ENCODE measurements at places on chromosomes 11 and 22.

DNA sequence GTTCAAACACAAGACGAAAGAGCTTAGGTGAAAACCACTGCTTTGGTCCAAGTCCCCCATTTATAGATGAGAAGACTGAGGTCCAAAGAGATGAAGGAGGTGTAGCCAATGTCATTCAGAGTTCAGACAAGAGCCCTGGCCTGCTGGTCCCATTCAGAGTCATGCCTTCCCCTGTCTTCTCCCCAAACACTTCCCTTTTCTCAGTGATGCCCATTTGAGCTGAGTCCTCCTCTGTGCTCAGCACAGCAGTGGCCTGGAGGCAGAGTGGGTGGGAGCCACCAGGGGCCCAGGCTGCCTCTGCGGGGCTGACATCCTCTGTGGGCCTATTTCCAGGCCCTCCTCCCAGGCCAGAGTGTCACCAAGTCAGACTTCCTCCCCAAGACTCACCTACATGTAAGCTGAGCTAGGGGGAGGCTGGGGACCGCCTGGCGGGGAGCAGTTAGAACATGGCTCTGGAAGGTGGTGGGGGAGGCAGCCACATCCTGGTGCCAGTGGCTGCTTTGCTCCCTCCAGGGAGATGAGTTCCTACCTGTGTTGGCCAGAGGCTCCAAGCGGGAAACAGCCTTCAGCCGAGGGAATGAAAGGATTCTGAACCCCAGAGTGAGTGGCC lies 22.4 kb upstream of the LRRC10B start:
- no peak for DNase-seq

DNA sequence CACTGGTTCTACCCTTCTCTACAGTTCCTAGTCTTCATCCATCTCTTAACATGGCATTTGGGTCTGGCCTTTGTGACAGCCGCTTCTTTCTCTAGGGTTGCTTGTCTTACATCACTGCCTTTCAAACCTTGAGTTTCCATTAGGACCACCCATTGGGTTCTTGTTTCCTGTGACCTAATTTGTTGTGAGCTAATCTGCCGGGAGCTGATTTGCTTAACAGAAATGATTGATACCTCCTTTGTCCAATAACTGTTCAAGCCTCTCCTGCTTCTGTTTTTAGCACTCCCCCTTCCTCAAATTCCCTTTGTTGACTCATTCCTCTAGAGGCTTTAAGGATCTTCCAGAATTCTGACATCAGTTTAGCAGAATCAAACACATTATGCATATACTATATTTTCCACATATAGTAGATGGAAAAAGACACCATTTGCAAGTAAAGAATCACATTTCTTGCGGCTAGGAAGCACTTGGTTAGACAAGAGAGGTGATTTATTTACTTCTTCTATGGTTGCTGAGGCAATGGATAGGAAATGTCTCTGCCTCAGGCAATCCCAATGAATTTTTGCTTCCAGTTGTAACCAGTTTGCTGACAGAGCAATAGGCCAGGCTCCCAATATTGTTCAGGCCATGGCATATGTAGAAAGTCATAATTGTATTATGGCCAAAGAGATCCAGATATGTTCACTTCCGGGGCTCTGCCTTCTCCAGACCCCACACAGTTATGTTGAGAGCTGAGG lies 130.7 kb downstream of the SNX19 start:
- DNase-seq, result no peak

DNA sequence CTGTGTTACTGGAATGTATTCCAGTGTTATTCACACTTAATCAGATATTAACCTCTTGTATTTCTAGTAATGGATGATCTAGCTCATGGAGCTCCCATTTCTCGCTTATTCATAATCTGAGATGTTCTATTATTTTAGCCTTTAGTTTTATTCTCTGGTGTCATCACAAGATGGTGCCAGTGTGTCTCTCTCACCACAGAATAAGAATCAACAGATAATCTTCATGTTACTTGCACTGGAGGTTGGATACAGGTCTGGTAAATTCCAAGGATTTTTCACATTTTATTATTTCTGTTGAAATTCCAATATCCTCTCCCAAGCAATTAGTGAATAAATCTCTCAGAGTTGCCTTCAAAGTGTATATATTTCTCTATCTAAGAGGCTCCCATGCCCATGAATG lies 74.6 kb downstream of the CASP12 start:
- no peak for DNase-seq

DNA sequence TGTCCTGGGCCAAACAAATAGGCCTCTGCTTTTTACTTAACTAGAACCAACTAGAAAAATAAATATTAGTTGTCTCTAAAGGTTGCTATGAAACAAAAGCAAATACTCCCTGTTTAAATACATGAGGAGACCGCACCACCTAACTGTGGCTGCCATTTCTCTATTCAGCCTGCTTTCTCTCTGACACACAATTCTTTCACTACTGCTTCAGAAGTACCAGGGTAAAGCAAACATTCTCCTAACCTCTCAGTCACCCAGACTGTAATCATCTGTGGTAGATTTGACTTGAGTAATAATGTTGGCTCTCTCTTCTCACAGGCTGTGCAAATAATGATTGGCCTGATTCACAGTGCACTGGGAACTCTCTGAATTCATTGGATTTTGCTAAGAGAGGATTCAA lies 41.0 kb upstream of the MS4A8 start:
- DNase-seq, result no peak

- DNase-seq, result no peak
Measured at GRCh38 chr22:37260901-37261336, 16.9 kb upstream of the RAC2 start.

DNA sequence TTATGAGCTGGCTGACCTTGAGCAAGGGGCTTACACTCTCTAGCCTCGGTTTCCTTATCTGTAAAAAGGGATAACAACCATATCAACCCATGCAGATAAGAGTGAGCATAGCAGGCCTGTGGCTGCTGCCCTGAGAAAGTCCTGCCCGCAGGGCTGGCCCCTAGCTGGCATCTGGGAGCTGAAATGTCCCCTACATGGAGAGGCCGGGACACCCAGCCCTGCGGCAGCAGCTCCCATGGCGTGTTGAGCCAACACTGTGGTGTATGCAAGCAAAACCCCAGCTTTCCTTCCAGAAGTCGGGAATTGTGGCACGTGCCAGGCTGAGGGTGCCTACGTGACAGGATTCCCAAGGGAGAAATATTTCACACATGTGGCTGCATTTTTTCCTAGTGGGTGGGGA lies 358.9 kb downstream of the CTTN start:
- DNase-seq, result no peak

DNA sequence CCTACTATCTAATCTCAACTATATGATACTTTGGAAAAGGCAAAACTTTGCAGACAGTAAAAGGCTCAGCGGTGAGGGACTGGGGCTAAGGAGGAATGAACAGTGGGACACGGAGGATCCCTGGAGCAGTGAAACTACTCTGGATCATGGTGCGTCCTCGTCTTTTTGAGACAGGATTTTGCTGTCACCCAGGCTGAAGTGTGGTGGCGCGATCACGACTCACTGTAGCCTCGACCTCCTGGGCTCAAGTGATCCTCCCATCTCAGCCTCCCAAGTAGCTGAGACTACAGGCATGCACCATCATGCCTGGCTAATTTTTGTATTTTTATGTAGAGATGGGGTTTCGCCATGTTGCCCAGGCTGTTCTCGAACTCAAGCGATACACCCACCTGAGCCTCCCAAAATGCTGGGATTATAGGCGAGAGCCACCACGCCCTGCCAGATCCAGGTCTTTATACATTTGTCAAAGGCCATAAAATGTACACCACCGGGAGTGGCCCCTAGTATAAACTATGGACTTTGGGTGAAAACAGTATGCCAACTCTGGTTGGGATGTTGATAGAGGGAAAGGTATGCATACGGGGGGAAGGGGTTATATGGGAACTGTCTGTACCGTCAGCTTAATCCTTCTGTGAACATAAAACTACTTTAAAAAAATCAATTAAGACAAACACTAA lies 28.0 kb upstream of the CYP2D6 start:
- no peak for DNase-seq

DNA sequence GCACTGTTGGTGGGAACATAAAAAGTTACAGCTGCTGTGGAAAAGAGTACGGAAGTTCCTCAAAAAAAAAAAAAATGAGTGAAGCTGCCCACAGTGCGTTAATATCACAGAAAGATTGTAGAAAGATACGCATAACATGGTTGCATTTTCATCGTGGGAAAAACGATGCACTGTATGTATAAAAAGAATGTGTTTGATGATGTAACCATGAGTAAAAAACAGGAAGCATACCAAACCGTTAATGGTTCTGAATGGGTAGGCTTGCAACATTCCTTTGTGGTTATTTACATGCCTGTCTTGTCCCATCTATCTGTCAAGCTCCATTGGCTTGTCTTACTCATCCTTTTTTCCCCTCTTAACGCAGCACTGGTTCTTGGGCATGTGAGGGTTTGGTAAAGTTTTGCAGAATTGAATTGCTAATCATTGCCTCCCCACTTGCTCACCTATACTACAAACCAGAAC lies 33.8 kb upstream of the DKK3 start:
- DNase-seq, result no peak

- DNase-seq, result no peak
Measured at GRCh38 chr11:36354221-36355003, 58.3 kb downstream of the PRR5L start.

DNA sequence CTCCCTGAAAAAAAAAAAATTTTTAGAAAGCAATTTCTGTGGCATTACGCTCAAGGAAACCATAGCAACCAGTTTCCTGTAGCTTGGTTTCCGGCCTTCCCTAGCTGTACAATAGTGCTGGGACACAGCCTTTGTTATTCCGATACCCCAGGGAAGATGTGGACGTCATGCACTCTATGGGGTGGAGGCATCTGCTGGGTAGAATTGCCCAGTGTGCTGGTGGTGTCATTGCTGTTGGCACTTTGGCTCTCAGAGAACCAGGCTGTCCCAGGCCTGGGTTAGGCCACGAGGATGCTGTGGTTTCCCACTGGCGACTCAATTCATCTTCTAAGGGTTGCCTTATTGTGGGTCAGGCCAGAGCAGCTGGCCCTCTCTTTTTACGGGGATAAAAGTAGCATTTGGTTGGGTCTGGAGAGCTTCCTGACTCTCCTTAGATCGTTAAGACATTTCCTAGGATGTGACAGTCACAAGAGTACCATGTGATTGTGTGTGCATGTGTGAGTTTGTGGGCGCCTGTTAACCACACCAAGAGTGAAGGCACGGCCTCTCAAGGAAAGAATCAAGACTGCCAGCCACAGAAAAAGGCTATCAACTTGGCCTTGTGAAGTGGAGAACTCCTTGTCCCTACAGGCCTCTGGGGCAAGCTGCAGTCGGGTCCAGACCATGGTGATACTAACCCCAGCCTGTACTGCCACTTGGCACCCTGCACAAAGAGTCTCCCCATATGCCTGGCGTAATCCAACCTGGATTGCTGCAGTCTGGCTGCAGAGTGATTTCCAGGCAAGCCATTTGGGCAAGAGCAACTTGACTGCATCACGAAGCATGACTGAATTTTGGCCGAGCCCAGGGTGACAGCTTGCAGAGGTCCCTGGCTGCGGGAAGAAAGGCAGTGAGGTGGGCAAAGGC lies 35.9 kb upstream of the NAV2 start:
- DNase-seq, result no peak

GRCh38 chr22:50171319-50171964 lies 911 bp downstream of the PANX2 start:
- DNase-seq, result no peak

DNA sequence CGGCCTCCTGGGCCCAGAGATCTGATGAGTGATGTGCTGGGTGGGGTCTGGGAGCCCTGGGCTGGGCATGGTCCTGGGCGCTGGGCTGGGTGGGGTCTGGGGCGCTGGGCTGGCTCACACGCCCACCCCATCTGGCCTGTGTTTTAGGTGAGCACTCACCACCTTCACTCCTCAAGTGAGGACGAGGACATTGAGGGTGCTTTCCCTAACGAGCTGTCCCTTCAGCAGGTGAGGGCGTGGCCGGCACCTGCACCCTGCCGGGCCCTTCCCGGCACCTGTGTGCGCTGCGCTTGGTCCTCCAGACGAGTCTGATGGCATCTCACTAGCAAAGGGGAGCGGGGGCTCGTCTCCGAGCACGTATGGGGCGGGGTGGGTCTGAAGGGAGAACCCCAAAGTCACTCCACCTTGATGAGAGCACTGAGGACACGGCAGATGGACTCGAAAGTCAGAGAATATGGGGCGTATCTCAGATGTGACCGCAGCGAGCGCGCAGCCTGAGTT lies 37.9 kb downstream of the SBF1 start:
- no peak for DNase-seq

- no peak for DNase-seq
Measured at GRCh38 chr11:104343578-104343977, 179.6 kb upstream of the PDGFD start.

DNA sequence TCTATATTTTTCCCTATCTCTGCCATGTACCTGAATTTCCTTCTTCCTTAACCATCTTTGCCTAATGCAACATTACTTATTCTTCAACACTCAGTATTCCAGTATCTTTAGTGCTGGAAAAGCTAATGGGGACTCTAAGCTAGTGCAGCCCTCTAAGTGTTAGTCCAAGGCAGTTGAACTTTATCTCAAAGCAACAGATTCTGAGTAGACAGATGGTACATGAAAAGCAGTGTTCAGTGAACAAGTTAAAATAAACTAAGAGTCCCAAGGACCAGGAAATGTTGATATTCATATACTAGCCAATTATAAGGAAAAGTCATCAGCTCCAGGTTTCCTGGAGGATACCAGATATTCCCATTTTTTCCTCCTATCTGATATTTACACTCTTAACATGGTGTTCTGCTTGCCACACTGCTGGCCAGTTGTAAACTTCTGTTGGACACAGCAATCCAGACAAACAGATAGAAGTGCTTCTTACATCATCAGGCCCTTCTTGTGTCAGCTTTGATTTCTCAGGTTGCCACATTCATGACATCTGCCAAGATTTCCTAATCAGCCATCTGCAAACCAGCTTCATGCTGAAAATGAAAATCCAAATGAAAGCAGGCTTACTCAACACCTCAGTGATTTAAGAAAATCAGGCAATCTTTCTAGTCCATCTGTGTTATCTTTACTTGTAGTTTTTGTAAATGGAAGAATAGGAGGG lies 255.9 kb upstream of the POU2AF2 start:
- DNase-seq, result no peak

GRCh38 chr11:119615003-119615881 lies 113.8 kb downstream of the NECTIN1 start:
- no peak for DNase-seq

DNA sequence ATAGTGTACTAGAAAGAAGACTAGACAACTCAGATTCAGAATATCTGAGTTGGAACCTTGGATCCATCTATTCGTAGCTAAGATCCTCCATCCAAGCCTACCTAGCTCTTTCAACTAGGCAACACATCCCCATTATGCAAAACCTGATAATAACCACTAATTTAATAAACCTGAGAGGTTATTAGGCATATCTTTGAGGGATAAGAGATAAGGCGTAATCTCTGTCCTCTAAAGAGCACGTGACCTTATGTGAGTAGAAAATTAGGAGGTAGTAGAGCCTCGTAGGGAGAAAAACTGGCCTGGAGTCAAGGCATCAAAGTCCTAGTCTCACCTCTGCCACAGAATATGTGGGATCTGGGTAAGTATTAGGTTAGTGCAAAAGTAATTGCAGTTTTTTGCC lies 87.8 kb downstream of the FAM168A start:
- no peak for DNase-seq

Measured in stimulated activated CD4-positive, alpha-beta T cell treated with anti-CD3 and anti-CD28 coated beads, TNF-alpha, amount 100 ng/mL, for 4 hours (primary cell).